Stimulated activated CD4-positive, alpha-beta T cell treated with anti-CD3 and anti-CD28 coated beads, Interleukin-1b, Interleukin-23, amount 100 ng/mL, for 4 hours (primary cell): ENCODE measurements at places on chromosomes 5 and 9.

DNA sequence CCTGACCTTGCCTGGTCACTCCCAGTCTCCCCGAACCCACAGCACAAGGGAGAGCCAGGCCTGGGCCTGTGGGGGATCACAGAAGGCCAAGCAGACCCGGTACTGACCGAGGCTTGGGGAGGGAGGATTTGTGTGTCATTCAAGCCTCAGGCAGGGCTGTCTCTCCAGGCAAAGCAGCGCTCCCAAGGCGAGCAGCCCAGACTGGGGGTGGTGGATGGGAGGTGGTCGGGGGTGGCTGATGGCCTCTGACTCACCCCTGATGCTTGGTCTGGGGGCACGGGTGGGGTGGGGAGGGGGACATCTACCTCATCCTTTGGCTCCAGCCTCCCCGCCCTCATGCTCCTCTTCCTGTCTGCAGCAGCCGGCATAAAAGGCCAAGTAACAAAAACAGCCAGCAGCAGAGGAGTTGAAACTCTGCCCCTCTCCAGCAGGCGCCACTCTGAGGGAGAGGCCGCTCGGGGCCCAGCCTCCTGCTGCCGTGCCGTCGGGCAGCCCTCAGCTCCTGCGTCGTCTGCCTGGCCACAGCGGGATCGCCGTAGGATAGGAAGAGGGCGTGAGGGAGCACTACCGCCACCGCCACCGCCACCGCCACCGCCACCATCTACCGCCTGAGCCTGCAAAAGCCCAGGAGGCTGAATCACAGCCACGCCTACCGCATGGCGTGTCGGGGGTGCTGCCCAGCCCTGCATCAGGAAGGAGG is 166.0 kb downstream of the OLFM1 start:
- no peak for DNase-seq

DNA sequence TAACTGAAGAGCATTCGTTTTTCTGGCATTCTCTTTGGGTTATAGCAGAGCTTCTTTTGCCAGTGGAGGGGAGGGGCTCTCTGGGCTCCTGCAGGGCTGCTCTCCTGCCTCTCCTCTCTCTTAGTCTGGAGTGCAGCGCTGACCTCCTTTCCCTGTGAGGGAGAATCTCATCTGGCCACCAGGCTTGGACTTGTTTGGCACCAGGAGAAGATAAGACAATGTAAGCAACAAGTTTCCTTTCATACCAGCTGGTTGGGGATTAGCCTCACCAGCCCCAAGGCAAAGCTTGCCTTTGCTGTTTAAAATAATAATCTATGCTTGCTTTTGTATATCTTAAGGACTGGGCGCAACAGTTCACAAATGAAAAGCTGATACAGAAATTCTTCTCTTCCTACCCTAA is 196.4 kb downstream of the TLE4 start:
- no peak for DNase-seq

DNA sequence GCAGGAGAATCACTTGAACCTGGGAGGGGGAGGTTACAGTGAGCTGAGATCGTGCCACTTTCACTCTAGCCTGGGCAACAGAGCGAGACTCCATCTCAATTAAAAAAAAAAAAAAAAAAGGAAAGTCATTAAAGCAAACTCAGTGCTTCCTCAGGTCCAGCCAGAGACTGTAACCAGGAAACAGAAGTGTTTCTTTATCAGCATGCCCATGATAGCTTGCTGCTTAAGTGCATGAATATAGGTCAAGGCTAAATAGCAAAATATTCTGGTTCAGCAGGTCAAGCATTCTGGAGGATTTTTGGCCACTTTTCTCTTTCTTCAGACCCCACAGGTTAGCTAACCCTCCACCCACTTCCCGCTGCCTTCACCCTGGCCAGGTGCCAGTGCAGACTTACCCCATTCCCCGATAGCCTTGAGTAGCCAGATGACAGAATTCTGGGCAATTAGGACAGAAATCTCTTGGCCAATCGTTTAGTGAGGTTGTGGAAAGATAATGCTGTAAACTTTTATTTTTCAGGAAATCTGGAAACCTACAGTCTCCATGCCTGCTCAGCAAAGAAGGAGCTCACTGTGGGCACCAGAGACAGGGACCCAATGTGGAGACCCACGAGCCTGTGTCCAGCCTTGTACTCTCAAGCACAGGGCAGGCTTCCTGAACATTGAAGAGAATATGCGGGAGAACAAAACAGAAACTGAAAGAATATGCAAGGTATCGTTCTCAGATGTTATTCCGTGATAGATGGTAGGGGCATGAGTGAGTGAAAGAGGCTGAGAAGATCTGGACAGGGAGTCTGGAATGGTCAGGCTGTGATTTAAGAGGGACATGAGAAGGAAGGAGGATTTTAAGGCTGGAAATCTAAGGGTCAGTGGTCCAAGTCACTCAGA is 4.2 kb upstream of the UGT3A2 start:
- DNase-seq = no peak

- no peak for DNase-seq
Observed at GRCh38 chr5:148831590-148832565, 5.5 kb downstream of the ADRB2 start.

- no peak for DNase-seq
Observed at GRCh38 chr5:132662925-132663770, 5.2 kb downstream of the IL13 start.

GRCh38 chr5:3786165-3786564 is 190.5 kb downstream of the IRX1 start:
- no peak for DNase-seq

- DNase-seq = no peak
Observed at GRCh38 chr5:176866707-176867310, 32.3 kb downstream of the HK3 start.

GRCh38 chr9:6739218-6739617 is 18.6 kb upstream of the KDM4C start:
- DNase-seq = no peak

- no peak for DNase-seq
Observed at GRCh38 chr9:1939926-1940368, 75.2 kb upstream of the SMARCA2 start.

GRCh38 chr9:36597412-36598178 is 24.9 kb downstream of the MELK start:
- no peak for DNase-seq

DNA sequence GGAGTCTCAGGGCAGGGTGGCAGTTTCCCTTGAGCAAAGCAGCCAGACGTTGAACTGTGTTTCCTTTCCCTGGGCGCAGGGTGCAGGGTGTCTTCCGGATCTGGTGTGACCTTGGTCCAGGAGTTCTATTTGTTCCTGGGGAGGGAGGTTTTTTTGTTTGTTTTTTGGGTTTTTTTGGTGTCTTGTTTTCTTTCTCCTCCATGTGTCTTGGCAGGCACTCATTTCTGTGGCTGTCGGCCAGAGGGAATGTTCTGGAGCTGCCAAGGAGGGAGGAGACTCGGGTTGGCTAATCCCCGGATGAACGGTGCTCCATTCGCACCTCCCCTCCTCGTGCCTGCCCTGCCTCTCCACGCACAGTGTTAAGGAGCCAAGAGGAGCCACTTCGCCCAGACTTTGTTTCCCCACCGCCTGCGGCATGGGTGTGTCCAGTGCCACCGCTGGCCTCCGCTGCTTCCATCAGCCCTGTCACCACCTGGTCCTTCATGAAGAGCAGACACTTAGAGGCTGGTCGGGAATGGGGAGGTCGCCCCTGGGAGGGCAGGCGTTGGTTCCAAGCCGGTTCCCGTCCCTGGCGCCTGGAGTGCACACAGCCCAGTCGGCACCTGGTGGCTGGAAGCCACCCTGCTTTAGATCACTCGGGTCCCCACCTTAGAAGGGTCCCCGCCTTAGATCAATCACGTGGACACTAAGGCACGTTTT is 3.5 kb upstream of the PHYHD1 start:
- no peak for DNase-seq

GRCh38 chr9:99105152-99106043 is 485 bp downstream of the TGFBR1 start:
- DNase-seq = no peak

DNA sequence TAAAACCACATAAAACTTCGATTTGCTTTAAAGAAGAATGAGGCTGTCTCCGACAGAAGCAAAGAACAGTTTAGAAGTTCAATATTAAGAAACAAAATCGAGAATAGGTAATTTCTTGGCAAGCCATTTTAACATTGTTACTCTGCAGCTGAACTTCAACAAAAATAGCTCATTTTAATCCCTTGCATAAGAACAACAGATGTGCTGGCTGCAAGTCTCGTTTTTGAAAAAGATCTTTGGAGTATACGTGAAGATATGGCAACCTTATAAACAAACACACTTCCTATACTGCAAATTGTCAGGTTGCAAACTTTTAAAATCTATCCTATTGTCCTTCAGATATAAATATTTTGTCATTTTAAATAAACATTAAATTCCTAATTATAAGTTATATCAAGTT is 71.5 kb downstream of the FBN2 start:
- no peak for DNase-seq

DNA sequence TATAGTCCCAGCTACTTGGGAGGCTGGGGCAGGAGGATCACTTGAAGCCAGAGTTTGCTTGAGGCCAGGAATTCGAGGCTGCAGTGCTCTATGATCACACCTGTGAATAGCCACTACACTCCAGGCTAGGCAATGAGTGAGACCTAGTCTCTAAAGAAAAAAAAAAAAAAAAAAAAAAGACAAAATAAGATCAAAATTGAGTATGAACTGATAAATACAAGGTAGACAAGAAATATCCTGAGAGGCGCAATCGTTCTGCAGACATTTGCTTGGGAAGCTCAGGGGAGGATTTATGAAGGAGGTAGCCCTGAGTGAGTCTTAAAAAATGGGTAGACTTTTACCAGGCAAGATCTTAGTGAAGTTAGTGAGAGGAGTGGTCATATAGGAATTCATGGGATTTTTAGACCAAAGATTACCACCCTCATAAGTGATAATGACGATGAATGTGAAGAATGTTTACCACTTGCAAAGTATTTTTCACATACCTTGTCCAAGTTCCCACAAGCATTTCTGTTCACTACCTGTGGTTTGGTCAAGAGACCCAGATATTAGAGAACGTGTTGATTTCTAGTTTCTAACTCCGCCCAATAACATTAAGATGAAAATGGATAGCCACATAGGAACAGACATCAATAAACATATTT is 4.4 kb downstream of the PDCD1LG2 start:
- no peak for DNase-seq

GRCh38 chr5:132053483-132053882 is 7.0 kb upstream of the IL3 start:
- no peak for DNase-seq

DNA sequence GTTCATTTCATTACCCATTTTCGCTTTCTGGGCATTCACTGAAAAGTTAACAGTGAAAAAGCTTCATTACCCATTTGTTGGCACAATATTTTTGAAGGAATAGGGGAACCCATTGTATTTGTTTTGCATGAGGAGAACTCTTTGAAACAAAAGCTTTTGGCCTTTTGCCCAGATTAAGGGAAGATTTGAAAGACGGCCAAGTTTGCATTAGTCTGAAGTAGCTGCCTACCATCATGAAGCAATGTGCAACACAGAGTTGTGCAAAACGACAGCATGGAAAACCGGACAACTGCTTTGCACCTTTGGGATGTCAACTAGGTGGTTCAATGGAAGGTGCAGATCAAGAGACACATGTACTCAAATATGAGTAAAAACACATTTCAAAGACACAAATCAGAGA is 84.9 kb downstream of the TRPM3 start:
- DNase-seq = no peak

- no peak for DNase-seq
Observed at GRCh38 chr9:1871626-1872419, 143.3 kb upstream of the SMARCA2 start.

DNA sequence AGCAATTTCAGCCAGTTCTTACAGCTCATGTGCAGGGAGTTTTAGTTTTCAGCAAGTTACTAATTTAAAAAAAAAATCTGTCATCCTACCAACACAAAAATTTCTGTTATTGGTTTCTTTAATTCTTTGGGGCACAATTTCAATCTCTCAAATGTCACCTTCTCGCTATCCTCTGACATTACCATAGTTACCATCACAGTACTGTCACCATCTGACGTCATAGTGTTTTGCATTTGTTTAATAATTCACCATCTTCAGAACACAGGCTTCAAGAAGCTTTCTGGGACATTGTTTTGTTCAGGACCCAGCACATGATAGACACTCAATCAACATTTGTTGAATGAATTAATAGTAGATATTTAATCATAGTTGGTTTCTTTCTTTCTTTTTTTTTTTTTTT is 155.1 kb downstream of the PDZD2 start:
- no peak for DNase-seq
